ENCODE measurements at places on chromosomes 6 and 20.
A peak's percentile ranks its signal among the peaks of the same experiment; 100 is the strongest.

GRCh38 chr6:82017288-82017687 lies 230.3 kb downstream of the IBTK start:
- DNase-seq = no peak

GRCh38 chr20:43681468-43681942 lies 14.6 kb downstream of the MYBL2 start:
- no peak for DNase-seq

GRCh38 chr6:108922499-108922898 lies 74.3 kb downstream of the ARMC2 start:
- no peak for DNase-seq

DNA sequence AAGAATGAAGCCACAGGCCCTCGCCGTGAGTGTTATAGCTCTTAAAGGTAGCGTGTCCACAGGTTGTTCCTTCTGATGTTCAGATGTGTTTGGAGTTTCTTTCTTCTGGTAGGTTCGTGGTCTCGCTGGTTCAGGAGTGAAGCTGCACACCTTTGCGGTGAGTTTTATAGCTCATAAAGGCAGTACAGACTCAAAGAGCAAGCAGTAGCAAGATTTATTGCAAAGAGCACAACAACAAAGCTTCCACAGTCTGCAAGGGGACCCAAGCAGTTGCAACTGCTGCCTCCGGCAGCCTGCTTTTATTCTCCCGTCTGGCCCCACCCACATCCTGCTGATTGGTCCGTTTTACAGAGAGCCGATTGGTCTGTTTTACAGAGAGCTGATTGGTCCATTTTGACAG lies 5.2 kb downstream of the HIVEP1 start:
- DNase-seq = no peak

- DNase-seq = no peak
Measured at GRCh38 chr20:31565699-31566318, 39.3 kb upstream of the ID1 start.

DNA sequence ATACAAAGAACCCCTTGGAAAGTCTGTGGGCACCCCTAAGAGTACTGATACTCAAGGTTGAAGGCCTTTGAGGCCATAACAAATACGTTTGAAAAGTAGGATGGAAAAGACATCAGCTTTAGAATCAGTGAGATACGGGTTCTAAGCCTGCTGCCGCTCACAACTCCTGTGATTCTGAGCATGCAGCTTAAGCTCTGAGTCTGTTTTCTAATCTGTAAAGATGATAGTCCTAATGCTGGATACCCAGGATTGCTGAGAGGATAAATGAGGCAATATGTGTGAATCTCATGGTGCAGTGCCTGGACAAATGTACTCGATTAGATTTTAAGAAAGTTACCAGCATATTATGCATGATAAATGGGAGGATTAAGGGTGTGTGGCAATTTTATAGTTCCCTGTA lies 321.0 kb upstream of the HSF2 start:
- DNase-seq = no peak

GRCh38 chr6:169677096-169677495 lies 24.7 kb downstream of the WDR27 start:
- DNase-seq = no peak

DNA sequence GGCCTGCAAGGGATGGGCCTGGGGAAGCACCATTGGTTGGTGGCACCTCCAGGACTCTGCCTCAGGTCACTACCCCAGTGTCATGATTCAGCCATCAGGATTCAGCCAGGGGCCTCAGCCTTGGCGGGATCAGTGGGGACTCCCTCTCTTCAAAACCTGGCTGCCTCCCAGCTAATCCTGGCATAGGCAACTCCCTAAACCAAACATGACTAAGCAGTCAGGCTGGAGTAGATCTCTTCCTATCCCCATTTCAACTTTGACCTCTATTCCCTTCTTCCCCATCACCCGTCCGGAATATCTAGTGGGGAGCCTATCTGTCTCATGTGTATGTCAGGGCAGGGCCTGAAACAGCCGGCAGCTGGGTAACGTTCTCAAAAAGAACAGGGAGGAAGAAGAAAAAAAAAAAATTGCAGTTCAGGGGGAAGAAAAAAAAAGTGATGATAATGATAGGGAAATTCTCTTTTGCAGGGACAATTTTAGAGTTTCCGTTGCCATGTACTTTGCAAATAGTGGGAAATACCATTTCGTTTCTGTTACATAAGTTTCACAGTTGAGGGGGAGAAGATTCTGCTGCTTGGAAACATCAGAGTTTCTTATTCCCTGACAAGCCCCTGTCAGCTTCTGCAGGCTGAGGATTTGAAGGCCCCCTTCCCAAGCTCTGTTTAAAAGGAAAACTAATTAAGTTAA lies 4.1 kb upstream of the PREX1 start:
- DNase-seq = no peak

GRCh38 chr6:108116546-108117426 lies 42.2 kb upstream of the OSTM1 start:
- no peak for DNase-seq

- peak; percentile 73 for DNase-seq
Measured at GRCh38 chr20:47453167-47453782, 48.4 kb upstream of the NCOA3 start.

GRCh38 chr6:61868507-61869080 lies 417.4 kb downstream of the KHDRBS2 start:
- no peak for DNase-seq

GRCh38 chr6:102333736-102334135 lies 940.2 kb downstream of the GRIK2 start:
- DNase-seq = no peak

DNA sequence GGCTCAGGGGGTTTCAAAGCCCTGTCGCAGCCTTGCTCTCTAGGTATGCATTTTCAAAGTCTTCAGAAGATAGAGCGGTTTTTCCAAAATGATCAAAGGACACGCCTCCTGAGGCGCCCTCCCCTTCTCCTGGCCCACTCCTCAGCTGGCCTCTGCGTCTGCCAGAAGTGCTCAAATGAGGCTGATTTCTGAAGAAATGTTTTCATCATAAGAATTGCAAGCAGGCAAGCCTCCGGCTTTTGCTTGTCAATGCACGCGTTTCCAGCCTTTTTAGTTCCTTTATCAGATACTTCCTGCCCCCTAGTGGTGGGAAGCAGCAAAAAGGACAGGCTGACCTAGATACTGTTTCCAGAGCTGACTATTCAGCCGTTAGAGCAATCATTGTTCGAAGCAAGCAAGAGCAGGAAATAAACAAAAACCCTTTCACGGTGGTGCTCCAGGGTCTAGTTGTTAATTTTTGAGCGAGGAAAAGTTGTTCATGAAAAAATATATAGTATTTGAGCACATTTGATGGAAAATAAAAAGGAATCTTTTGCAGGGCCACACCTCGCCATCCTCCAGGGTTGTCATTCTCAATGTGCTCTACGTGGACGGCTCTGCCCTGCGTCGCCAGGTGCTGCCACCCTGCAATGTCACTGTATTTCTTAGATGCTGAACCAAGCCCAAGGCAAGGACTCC lies 93.4 kb upstream of the ASF1A start:
- peak; percentile 86 for DNase-seq
